Tibial nerve (tissue), 4 donors: ENCODE measurements at places on chromosomes 5 and 9.

- DNase-seq: no peak
Measured at GRCh38 chr9:27572061-27572460, 1.2 kb downstream of the C9orf72 start.

DNA sequence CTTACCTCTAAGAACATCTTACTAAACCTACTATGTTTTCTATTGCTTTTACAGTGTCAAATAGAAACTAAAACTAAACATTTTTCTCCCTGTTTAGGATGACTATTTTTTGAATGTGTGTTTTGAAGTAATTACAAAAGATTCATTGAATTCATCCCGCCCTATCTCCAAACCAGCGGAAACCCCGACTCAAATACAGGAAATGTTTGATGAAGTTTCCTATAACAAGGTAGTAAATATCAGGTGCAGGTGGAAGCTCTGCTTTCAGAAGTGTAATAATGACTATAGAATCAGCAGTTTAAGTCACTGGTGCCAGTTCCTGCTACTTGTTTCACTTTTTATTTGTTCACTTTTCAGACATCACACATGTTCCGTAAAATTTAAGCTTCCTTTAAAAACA is 20.0 kb downstream of the ERAP2 start:
- DNase-seq: no peak

- no peak for DNase-seq
Measured at GRCh38 chr9:129493706-129494047, 127.2 kb downstream of the C9orf50 start.

GRCh38 chr5:36535859-36536615 is 70.4 kb upstream of the SLC1A3 start:
- no peak for DNase-seq

DNA sequence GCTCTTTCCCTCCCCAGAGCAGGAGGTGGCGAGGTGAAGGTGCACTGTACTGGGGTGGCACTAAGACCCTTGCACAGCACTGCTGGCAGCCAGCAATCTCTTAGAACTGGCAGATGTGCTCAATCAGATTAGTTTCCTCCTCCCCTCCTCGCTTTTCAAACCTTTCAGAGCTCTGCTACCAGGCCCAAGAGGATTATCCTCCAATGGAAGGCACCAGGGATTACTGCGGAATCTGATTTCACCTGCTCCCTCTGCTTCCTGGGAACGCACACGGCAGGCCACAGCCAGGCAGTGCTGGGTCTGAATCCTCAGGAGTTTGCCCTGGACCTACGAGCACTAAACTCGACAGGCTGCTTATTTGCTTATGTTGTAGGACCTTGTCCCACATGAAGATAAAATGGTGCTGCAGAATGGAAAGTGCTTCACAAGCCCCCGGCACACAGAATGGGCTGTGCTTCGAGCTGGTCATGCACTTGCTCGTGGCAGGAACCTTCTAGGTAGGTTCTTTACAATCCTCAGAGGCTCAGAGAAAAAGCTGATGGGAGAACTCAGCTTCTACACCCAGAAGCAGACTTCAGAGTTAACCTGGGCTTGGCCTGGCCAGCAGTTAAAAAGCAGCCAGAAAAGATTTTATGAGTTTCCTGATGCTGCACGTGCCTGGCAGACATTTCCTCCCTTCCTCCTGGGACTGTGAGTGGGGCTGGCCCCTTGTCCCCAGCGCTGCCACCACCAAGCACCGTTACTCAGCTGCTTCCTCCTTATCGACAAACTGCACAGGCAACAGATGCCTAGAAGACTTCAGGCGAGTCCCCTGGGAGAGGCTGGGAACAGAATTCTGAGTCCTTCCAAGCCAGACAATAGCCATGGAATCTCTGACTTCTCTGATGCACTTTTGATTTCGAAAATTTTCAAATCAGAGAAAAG is 33.1 kb downstream of the FABP6 start:
- no peak for DNase-seq

DNA sequence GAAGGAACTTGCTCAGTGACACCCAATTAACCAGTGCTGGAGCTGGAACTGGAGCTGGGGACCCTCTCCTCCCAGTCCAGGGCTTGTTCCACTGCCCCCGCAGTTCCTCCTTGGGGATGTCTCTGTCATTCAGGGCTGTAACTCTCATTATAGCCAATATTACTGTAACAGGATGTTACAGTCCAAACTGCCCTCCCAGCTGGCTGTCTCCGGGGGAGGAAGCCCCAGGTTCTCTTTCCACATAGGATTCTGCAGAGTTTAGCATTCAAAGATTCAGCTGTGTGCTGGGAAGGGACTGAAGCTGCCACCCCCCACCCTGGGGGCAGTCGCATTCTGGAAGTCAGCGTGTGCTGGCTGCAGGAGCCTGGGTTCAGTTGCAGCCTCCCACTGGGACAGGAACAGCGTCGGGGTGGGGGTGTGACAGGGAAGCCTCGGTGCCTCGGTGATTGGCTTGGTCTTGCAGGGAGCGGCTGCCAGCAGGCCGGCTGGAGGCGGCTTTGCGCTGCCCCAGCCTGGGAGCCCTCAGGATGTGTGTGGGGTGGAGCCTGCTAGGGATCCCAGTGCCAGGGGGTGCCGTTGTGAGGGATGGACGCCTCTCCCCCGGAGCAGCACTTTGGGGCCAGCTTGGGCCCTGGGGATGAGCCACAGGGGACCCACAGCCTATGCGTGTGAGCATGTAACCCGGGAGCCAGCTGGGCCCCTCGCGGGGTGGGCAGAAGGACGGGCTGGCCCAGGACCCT is 101.1 kb downstream of the RGS3 start:
- no peak for DNase-seq

DNA sequence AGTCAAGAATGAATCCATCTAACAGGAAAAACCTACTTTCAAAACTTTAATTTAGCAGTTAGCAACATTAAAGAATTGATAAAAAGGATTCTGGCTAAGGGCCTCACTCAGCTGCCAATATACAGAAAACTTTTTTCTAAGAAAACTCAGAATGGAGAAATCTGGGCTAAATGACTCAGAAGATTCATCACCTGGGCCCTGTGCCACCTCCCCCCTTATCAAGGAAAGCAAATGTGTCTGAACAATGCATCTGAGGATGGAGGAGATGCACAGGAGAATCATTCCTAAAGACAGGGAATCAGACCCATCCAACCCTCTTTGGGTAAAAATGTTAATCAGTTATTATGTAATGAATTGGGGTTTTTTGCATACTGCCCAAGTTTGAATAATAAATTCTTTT is 592.0 kb upstream of the DMAC1 start:
- no peak for DNase-seq

DNA sequence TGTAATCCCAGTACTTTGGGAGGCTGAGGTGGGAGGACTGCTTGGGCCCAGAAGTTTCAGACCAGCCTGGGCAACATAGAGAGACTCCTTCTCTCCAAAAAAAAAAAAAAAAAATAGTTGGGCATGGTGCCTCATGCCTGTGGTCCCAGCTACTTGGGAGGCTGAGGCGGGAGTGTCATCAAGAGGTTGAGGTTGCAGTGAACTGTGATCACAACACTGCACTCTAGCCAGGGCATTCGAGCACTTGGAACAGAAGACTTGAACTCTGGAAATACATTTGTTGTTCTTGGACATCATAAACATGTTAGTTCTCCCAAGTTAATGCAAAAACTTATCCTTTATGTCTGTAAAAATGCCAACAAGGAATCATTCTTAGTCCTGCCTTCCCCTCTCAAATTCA is 29.6 kb downstream of the EHMT1 start:
- DNase-seq: no peak

- DNase-seq: no peak
Measured at GRCh38 chr5:35902046-35902672, 36.3 kb downstream of the CAPSL start.

- no peak for DNase-seq
Measured at GRCh38 chr5:144156767-144157171, 13.7 kb downstream of the YIPF5 start.

- no peak for DNase-seq
Measured at GRCh38 chr9:5552301-5552700, 42.0 kb downstream of the PDCD1LG2 start.

GRCh38 chr9:34592895-34593601 is 3.5 kb upstream of the CNTFR start:
- DNase-seq: peak; percentile 61

GRCh38 chr9:6239694-6240093 is 24.1 kb downstream of the IL33 start:
- DNase-seq: no peak

- DNase-seq: no peak
Measured at GRCh38 chr9:98150164-98150563, 31.1 kb upstream of the TRIM14 start.

DNA sequence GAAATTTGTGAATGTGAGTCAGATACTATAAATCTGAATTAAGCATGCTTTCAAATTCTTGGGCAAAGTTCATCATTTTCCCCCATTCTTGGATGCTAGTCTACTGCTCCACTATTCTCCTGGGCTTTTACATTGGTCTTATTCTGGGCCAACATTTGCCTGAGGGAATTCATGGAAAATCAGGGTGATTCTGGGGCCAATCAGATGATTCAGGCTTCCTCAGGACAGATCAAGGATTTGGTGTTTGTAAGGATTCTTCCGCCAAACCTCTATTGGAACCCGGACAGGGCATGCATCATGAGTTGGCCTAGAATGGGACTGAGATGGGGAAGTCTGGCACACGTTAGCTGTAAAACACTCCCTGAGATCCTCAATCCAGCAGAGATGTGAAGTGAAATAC is 113.8 kb downstream of the MEF2C start:
- no peak for DNase-seq

DNA sequence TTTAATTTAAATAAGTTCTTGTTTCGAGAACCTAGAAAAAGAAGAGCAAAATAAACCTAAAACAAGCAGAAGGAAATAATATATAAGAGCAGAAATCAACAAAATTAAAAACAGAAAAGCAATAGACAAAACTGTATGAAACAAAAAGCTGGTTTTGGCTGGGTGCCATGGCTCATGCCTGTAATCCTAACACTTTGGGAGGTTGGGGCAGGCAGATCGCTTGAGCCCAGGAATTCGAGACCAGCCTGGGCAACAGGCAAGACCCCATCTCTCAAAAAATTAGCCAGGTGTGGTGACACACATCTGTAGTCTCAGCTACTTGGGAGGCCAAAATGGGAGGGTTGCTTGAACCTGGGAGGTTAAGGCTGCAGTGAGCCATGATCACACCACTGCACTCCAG is 59.2 kb upstream of the OTP start:
- DNase-seq: peak; percentile 7

GRCh38 chr5:97601651-97602050 is 418.6 kb upstream of the RIOK2 start:
- DNase-seq: no peak

- DNase-seq: no peak
Measured at GRCh38 chr5:119943148-119943547, 313.8 kb downstream of the FAM170A start.

GRCh38 chr5:3382782-3383181 is 212.8 kb upstream of the IRX1 start:
- DNase-seq: no peak

DNA sequence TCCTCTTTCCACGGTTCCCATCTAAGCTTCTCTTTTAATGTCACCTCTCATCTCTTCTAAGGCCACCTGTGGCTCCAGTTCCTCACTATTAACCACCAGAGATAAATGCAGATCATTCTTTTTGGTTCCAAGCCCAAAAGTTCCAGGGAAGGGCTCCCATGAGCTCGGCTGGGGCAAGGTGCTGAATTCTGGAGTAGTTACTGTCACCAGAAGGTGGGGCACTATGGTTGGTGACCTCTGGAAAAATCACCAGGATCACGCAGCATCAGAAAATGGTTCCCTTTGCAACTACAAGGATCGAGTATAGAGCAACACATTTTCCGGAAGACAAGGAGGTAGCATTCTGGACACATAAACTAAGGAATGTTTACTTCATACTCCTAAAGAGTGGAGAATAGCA is 528.7 kb upstream of the DAP start:
- DNase-seq: no peak

DNA sequence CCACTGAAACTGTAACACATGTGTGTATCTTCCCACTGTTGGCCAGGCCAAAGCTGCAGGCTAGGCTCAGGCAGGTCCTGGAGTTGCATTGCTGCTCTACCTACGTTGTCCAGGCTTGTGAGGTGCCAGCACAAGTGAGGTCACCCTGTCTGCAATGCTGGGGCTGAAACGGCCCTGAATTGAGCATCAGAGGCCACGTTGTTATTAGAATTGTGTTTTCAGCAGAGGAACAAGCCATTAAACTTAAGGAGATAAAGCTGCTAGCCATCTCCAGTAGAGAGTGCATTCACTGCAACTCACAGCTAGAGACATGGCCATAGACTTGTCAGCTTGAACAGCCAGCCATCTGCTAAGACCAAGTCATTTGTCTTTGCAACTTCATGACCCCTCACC is 191.8 kb downstream of the SEMA6A start:
- no peak for DNase-seq

- no peak for DNase-seq
Measured at GRCh38 chr9:3001311-3001710, 157.4 kb upstream of the PUM3 start.
